ENCODE measurements at places on chromosomes 1 and 21.

DNA sequence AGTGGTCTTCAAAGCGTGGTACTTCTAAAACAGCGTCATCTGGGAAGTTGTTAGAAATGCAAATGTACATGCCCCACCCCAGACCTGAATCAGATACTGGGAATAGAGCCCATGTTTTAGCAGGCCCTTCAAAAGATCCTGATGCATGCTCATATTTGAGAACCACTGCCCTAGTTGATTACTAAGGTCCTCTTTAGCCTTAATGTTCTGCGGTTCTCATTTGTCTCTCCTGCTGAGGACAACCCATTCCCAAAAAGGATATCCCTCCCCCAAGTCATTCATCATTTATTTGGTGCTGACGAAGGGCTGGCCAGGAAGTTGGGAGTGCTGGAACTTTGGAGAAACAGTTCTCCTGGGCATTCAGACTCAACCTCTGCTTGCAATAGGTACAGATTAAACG, 92.4 kb upstream of the RALGPS2 start:
- DNase-seq = no peak
- H3K27ac ChIP-seq = no peak overlapping the region
- no peaks in the 10 kb centered on the region for H3K27me3 ChIP-seq

- no peaks in the 10 kb centered on the region for H3K36me3 ChIP-seq
- no peaks in the 10 kb centered on the region for H3K27me3 ChIP-seq
- no peak overlapping the region for H3K4me3 ChIP-seq
- no peak overlapping the region for H3K27ac ChIP-seq
These were observed 8.0 kb upstream of the TMPRSS15 start for GRCh38 chr21:18411565-18411964.

- no peaks in the 10 kb centered on the region for H3K36me3 ChIP-seq
- peak overlapping the region; percentile 86 for H3K27ac ChIP-seq
- H3K4me3 ChIP-seq = no peak overlapping the region
- H3K27me3 ChIP-seq = no peaks in the 10 kb centered on the region
These were observed 5.2 kb downstream of the H6PD start for GRCh38 chr1:9239622-9240401.

DNA sequence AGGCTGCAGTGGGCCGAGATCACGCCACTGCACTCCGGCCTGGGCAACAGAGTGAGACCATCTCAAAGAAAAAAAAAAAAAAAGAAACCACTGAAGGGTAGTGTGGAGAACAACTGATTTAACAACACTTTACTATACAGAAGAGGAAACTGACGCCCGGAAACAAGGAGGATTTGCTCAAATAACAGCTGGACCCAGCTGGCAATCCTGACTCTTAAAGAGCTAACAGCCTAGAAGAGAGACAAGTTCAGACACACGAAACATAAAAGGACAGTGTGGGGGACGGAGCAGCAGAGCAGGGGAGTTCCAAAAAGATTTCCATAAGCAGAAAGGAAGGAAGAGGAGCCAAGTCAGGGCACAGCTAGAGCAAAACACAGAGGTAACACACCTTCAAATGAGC, 4.4 kb downstream of the ECHDC2 start:
- no peak overlapping the region for H3K4me3 ChIP-seq
- peaks cover 27% of the 10 kb centered on the region for H3K4me1 ChIP-seq
- H3K27me3 ChIP-seq = no peaks in the 10 kb centered on the region
- no peak overlapping the region for H3K27ac ChIP-seq
- DNase-seq = no peak

DNA sequence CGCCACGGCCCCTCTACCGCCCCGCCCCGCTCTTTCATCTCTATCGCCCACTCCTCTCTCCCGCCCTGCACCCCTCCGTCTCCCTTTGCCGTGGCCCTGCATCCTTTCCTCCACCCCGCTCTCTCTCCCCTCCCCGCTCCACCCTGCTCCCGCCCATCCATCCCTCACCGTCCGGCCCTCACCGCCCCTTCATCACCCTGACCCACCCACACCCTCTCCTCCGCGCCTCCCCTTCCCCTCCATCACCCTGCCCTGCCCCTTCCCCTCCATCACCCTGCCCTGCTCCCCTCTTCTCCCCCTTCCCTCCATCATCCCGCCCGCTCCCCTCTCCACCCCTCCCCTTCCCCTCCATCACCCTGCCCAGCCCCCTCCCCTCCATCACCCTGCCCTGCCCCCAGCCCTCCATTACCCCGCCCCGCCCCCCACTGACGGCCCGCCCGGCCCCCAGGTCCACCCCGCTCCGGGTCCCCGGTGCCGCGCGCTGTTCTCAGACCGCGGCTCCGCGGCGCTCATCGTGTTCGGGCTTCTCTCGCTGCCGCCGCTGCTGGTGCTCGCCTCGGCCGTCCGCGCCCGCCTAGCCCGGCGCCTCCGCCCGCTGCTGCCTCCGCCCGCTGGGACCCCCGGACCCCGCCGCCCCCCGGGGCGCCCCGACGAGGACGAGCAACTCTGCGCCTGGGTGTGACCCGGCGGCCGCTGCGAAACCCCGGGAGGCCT, 6.2 kb upstream of the ANKRD65 start:
- peaks cover 40% of the 10 kb centered on the region for H3K4me1 ChIP-seq
- no peaks in the 10 kb centered on the region for H3K36me3 ChIP-seq
- H3K27ac ChIP-seq = peak overlapping the region; percentile 75

DNA sequence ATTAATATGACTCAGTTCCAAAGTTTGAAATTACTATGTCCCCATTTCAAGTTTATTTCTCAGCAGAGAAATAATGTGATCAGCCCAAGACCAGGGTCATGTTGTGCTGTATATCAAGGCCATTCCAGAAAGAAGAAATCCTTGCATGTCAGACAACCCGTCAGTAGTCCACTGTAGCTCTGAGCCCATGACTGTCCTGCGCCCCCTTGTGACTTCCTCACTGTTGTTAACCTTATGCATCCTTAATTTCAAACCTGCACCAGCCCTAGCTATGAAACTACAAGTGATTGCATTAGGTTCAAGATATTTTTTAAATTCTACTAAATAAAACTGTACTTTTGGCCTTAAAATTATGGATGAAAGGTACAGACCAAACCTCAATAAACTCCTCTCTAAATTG, 133.0 kb downstream of the LRRC7 start:
- no peaks in the 10 kb centered on the region for H3K27me3 ChIP-seq
- H3K36me3 ChIP-seq = no peaks in the 10 kb centered on the region
- H3K4me3 ChIP-seq = no peak overlapping the region
- no peak overlapping the region for H3K27ac ChIP-seq
- H3K4me1 ChIP-seq = no peaks in the 10 kb centered on the region

GRCh38 chr1:205576805-205577761, 54.7 kb downstream of the ELK4 start:
- H3K36me3 ChIP-seq = no peaks in the 10 kb centered on the region
- no peaks in the 10 kb centered on the region for H3K4me1 ChIP-seq
- H3K4me3 ChIP-seq = no peak overlapping the region
- no peaks in the 10 kb centered on the region for H3K27me3 ChIP-seq

GRCh38 chr1:184514447-184514846, 127.6 kb downstream of the C1orf21 start:
- no peaks in the 10 kb centered on the region for H3K36me3 ChIP-seq
- DNase-seq = no peak
- H3K27ac ChIP-seq = peak overlapping the region; percentile 65
- no peaks in the 10 kb centered on the region for H3K27me3 ChIP-seq
- no peak overlapping the region for H3K4me3 ChIP-seq

- H3K4me3 ChIP-seq = no peak overlapping the region
- no peaks in the 10 kb centered on the region for H3K27me3 ChIP-seq
- no peak for DNase-seq
- H3K4me1 ChIP-seq = no peaks in the 10 kb centered on the region
- no peak overlapping the region for H3K27ac ChIP-seq
These were observed 45.8 kb upstream of the CRNN start for GRCh38 chr1:152459596-152460528.

- peaks cover 62% of the 10 kb centered on the region for H3K4me1 ChIP-seq
- H3K27ac ChIP-seq = peak overlapping the region; percentile 91
- peaks cover 25% of the 10 kb centered on the region for H3K36me3 ChIP-seq
- no peak for DNase-seq
These were observed 4.0 kb downstream of the AMPD2 start for GRCh38 chr1:109623601-109624161.

DNA sequence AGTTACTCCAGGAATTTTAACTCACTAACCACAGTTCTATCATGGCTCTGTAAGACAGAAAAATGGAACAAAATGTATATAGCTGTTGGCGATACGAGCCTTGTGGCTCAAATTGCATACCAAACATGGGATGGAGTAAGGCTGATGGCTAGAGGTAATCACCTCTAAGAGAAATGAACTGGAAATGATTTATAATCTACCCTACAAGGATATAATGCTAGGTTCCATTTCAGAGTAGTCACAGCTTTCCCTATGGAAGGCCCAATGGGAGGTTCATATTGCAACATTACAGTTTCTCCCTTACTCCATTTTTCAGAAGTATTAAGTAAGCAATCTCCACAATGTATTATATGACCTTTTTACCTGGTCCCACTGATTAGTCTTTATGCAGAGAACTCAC, 61.6 kb downstream of the EDEM3 start:
- no peak overlapping the region for H3K27ac ChIP-seq
- no peak for DNase-seq
- no peaks in the 10 kb centered on the region for H3K4me1 ChIP-seq
- no peaks in the 10 kb centered on the region for H3K27me3 ChIP-seq

GRCh38 chr1:153438599-153438998, 21.9 kb downstream of the S100A7 start:
- H3K4me1 ChIP-seq = no peaks in the 10 kb centered on the region
- H3K27me3 ChIP-seq = no peaks in the 10 kb centered on the region

- H3K27ac ChIP-seq = no peak overlapping the region
- no peak overlapping the region for H3K4me3 ChIP-seq
- H3K36me3 ChIP-seq = no peaks in the 10 kb centered on the region
- H3K27me3 ChIP-seq = no peaks in the 10 kb centered on the region
These were observed 417.1 kb downstream of the SETD4 start for GRCh38 chr21:35643176-35643575.

DNA sequence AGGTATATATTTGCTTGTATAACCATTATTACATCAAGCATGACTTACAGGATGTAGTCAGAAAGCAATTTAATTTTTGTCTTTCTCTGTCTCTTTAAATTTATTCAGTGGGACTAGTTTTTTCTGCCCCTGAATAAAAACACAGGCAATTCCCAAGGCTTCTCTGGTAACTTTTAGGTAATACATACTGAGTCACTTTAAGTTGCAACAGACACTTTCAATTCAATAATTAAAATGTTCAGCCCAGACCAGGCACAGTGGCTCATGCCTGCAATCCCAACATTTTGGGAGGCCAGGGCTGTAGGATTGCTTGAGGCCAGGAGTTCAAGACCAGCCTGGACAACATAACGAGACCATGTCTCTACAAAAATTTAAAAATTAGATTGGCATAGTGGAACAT, 12.3 kb downstream of the SLC44A3 start:
- H3K36me3 ChIP-seq = no peaks in the 10 kb centered on the region
- DNase-seq = no peak
- no peaks in the 10 kb centered on the region for H3K27me3 ChIP-seq
- H3K27ac ChIP-seq = no peak overlapping the region
- no peaks in the 10 kb centered on the region for H3K4me1 ChIP-seq
- no peak overlapping the region for H3K4me3 ChIP-seq

Data from vagina (tissue), 2 donors.